ENCODE measurements at places on chromosomes 11 and 22.

DNA sequence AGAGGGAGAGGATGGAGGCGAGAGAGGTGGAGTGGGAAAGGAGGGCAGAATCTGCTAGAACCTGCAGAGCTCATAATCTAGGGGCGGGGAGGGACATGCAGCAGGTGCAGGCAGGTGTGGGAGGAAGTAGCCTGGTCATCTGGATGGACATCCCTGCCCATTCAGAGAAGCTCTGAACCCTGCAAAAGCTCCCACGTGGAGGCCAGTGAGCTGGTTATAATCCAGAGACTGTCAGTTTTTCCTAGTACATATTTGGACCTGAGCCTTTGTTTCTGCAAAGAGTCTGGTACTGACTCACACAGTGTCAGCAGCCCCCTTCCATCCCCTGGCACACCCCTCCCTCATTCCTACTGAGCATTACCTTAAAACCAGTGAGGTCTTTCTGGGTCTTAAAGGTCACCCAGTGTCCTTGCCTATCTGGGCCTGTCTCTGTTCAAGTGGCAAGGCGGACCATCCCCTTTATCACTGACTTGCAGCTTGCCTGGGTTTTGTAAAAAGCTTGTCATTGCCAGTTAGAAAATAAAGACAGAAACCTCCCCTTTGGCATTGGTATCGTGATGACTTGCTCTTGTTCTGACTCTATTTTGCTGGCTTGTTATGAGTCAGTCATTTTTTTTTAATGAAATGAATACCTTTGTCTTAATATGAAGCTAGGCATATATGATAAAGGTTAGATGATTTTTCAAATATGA, 26.1 kb downstream of the PTPRJ start:
- DNase-seq = no peak

- DNase-seq = no peak
These were observed 75.6 kb downstream of the TP53I11 start for GRCh38 chr11:44875037-44875436.

- no peak for DNase-seq
These were observed 26.7 kb downstream of the ASCC2 start for GRCh38 chr22:29811377-29811776.

DNA sequence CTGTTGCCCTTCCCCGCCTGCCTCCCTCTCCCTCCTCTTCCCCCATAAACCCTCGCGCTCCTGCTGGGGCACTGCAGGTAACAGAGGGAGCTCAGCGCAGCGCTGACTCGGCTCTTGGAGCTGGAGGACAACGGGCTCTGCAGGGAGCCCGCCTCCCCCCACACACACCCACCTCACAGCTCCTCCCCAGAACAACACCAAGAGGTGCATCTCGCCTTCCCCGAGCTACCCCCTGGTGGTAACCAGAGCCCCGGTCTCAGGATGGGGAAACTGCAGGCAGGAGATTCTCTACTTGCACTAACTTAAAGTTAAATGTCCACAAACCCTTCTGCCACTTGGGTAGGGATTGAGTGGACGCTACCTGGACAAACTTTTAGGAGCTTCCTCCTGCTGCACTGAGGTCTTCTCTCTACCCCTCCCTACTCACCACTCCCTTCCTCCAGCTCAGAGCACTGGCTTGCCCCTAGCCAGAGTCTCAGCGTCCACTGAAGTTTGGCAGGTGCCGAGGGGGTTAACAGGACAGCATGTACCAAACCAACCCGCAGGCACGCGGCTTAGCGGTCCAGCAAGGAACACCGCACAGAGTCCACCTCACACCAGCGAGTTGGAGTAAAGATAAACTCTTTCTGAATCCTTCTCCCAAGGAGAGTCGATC, 4.0 kb upstream of the SCN4B start:
- no peak for DNase-seq

GRCh38 chr11:62593434-62594044, 2.2 kb upstream of the TUT1 start:
- DNase-seq = peak; percentile 73

GRCh38 chr22:20154602-20155187, 3.8 kb upstream of the CCDC188 start:
- no peak for DNase-seq

DNA sequence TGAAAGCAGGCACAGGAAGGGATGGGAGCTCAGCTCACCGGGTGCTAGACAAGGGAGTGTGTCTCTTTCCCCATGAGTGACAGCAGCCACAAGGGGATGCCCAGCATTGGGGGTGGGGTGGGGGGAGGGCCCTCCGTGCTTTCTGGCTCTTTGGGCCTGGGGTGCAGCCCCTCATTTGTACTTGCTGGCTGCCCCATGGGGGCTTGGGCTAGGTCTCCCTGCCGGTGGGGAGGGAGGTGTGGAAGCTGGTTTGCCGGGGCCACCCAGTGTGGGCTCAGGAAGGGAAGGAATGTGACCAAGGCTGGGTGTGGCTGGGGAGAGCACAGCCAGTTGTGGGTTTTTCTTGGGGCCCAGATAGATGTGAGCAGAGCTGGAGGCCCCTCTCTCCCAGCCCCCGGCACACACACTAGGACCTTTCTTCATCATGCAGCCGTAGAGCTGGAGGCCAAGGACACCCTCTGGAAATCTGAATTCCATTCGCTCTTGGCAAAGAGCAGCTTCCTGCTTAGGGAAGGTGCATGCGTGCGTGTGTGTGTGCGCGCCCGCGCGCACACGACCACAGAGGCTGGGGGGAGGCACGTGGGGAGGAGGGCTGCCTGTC, 25.8 kb downstream of the KCNQ1OT1 start:
- no peak for DNase-seq

DNA sequence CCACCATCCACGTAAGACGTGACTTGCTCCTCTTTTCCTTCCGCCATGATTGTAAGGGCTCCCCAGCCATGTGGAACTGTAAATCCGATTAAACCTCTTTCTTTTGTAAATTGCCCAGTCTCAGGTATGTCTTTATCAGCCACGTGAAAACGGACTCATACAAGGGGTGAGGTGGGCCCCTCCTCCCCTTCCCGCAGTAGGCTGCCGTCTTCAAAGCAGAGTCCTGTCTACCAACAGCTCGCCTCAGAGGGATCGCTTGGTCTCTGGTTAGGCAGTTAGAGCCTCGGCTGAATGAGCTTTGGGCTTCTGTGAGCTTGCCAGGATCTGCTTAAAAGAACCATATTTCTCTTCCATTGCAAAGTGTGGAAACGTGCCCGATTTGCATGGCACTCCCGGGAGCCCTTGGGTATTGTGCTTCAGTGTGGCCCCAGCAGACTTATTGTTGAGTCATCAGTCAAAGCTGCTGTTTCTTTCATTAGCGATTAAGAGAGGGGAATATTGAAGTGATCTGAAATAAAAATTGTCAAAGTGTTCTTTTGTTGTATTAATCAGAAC, 338.3 kb downstream of the TBC1D22A start:
- DNase-seq = no peak

- no peak for DNase-seq
These were observed 29.2 kb downstream of the RNF169 start for GRCh38 chr11:74777877-74778276.

GRCh38 chr11:57762235-57762861, 746 bp downstream of the CTNND1 start:
- no peak for DNase-seq

DNA sequence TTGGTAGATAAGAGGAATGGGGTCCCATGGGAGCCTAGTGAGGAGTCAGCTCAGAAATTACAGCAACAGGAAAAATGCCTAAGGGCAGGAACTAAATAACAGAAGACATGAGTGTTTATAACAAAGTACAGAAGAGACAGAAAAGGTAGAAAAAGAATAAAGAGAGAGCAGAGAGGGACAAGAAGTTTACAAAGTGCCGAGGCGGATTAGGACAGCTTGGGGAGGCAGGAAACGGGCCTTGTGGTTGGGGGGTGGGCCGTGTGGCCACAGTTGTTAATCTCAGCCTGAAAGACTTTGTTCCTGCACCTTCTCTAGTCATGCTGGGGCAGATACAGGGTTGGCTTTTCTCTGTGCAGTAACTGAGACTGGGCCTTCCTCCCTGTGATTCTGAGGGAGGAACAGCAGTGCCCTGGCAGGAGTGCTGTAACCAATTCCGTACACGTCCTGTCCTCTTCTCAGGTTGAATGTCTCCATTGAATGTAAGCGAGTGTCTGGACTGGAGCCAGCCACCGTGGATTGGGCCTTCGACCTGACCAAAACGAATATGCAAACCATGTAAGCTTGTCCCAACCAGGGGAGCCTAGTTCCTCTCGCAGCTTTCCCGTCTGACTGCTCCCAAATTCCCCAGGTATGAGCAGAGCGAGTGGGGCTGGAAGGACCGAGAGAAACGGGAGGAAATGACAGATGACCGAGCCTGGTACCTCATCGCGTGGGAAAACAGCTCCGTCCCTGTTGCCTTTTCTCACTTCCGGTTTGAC, 13.2 kb downstream of the NAA40 start:
- DNase-seq = peak; percentile 45

- DNase-seq = no peak
These were observed 672 bp downstream of the TMEM135 start for GRCh38 chr11:87038235-87038977.

- DNase-seq = no peak
These were observed 6.0 kb downstream of the PAX6 start for GRCh38 chr11:31805037-31805628.

- DNase-seq = no peak
These were observed 265.8 kb downstream of the TTC28 start for GRCh38 chr22:28413612-28414399.
